ENCODE measurements at places on chromosomes 4 and X. TPM values are rescaled to one million over a fixed set of nuclear protein-coding genes. Genes with fewer than 3 reads are reported as not detected.

Gene RPL39
- 4,125 TPM for total RNA-seq

Gene SPACA5
- total RNA-seq, result not detected

Gene SPATA4
- not detected for total RNA-seq

Gene GAGE2A
- total RNA-seq, result not detected

Gene ALAS2
- total RNA-seq, result not detected

Gene SGMS2
- total RNA-seq, result not detected

Gene GJB1
- not detected for total RNA-seq

Gene SYTL5
- not detected for total RNA-seq
